Activated naive CD4-positive, alpha-beta T cell treated with anti-CD3 and anti-CD28 coated beads, Interleukin-2, amount 50 U/mL, for 16 hours (primary cell): ENCODE measurements at places on chromosomes 3 and 15.
A peak's percentile ranks its signal among the peaks of the same experiment; 100 is the strongest.

- no peak for DNase-seq
These were observed 57.3 kb downstream of the ARNT2 start for GRCh38 chr15:80461356-80462095.

DNA sequence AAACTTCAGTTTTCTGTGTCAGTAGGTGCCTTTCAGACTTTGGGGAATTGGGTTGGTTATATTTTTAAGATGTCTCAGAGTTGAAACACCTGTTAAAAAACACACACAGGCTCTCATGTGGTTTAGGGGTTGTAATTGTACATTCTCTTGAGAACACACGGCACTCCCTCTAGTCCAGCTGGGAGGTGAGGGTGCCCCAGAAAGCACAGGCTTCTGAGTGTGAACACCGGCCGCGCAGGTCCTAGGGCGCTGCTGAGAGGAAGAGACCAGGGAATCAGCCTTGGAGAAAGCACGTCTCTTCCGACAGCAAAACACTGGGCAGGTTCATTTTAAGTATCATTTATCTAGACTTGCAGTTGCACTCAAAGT is 68.0 kb upstream of the RPL35A start:
- no peak for DNase-seq

DNA sequence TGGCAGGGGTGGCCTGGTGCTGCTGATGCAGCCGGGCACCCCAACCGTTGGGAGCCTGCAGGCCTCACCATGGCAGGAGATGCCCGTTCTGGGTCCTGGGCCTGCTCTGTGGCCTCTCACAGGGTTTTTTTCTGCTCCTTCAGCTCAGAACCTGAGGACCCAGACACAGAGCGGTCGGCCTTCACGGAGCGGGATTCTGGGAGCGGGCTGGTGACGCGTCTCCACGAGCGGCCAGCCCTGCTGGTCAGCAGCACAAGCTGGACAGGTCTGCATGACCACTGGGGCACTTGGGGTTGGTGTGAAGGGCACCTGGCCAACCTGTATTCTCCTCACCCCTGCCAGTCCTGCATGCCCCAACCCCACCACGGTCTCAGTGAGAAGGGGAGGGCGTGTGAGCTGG is 10.3 kb downstream of the ALG1L2 start:
- DNase-seq: no peak

DNA sequence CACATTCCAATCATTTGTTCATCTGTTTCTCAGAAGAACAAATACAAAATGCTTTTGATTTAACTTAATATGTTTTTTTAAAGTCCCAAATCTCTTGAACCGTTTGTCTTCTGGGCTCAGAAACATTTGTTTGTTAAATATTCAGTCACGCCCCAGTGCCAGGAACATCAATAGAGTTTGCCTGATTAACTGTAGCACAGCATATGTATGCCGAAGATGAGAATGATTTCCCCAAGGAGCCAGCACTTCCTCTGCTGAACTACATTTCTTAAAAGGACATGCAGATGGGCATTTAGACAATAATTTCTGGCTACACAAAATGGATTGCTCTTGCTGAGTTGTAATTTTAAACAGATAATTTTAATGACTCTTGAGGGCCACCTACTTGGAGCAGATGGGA is 191.6 kb upstream of the FAM3D start:
- no peak for DNase-seq

- DNase-seq: no peak
These were observed 987.4 kb downstream of the TUSC7 start for GRCh38 chr3:117696851-117697407.

DNA sequence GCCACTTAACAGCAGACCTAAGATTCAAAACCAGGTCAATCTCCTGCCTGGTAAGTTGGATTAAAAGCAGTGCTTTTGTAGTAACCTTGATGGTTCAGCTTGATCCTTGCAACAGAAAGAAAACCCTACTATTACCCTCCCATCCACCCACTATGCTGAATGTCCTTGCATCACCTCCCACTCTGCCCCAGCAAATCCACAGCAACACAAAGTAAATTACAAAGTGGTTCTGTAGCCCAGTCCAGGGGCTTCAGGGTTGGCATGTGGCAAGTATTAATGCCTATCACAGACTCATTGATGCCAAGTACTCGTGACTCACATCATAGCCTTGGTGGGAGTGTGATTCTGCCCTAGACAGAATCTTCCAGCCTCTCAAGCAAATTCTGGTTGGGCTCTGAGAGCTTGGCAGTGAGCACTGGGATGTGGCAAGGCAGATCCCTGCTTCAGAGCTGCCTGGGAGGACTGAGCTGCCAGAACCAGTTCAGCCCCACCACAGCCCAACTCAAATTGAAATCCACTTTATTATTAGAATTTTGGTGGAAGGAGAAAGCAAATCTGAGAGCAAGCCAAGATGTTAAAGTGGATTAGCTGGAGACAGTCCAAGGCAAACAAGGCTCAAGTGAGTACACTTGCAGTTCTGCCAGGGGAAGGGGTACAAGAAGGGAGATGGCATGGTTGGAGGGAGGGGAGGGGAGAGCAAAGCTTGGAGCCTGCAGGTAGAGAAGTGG is 225.8 kb upstream of the UMPS start:
- DNase-seq: no peak

DNA sequence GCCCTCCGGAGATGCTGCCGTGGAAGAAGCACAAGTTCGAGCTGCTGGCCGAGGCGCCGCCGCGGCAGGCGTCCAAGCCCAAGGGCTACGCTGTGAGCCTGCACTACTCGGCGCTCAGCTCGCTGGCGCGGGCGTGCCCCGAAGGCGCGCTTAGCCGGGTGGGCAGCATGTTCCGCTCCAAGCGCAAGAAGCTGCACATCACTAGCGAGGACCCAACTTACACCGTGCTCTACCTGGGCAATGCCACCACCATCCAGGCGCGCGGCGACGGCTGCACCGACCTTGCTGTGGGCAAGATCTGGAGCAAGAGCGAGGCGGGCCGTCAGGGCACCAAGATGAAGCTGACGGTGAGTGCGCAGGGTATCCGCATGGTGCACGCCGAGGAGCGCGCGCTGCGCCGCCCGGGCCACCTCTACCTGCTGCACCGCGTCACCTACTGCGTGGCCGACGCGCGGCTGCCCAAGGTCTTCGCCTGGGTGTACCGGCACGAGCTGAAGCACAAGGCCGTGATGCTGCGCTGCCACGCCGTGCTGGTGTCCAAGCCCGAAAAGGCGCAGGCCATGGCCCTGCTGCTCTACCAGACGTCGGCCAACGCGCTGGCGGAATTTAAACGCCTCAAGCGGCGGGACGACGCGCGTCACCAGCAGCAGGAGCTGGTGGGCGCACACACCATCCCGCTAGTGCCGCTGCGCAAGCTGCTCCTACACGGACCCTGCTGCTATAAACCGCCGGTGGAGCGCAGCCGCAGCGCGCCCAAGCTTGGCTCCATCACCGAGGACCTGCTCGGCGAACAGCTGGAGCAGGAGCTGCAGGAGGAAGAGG is 1.3 kb downstream of the FAM43A start:
- peak; percentile 34 for DNase-seq

DNA sequence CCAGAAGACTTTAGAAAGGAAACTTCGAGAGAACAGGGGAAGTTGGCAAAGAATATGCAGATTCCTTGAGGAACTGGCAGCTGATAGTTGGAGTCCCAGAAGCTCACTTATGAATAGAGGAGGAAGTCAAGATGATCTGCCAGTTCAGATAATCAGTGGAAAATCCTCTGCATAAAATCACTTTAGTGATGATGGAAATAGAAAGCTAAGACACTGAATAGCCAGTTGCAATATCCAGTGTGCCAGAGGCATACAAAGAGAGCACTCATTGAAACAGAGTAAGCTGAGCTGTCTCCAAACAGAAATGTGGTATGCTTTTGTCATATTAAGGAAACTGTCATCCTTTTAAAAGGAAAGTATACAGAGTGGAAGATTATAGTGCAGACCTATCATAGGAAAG is 1207.6 kb downstream of the OTOL1 start:
- DNase-seq: no peak

DNA sequence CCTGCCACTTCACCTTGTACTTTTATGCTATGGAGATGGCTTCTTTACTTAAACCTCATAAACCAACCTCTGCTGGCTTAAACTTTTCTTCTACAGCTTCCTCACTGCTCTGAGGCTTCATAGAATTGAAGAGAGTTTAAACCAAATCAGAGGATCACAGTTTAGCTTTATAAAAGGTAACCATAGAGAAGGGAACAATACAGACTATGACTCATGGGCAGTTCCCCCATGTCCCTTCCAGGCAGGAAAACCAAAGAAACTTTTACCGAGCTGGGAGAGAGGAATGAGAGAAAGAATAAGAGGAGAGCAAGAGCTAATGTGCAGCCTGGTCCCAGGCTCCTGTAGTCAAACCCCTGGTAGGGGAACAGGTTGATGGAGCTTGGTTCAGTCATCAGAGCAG is 53.9 kb upstream of the NEDD4 start:
- no peak for DNase-seq

DNA sequence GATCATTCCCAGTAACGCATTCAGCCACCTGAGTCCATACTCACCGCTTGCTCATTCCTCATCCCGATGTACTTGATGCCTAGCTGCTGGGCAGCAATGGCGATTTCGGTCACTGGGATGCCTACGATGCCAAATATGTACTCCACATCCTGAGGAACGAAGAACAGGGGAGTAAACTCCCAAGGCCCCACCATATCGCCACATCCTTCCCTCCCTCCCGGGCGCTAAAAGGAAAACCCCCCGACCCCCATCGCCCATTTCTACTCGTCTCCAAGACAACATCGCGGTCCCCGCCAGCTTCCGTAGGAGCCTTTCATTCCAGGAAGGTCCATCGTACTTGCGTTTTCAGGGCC is 347 bp downstream of the HACL1 start:
- no peak for DNase-seq

- DNase-seq: no peak
These were observed 454.6 kb upstream of the ARPP21 start for GRCh38 chr3:35184775-35185174.

DNA sequence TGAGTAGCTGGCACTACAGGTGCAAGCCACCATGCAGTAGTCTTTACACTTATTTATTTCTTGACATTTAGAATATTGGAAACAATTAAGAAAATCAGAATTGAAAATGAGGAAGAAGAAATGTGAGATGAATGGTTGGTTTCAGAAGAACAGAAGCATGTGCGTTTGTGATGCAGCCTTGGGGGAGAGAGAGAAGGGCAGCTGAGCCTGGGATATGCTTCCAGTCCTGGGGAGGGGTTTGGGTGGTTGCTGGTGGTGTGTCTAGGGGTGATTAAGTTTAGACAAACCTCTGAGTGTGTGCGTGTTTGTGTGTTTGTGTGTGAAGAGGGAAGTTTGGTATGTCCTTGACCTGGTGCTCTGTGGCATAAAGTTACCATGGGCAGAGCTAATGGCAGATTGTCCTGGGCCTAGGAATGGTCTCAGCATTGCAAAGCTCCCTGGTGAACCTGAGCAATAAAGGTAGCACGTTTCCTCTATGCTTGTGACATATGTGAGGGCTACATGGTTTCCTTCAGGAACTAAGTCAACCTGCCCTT is 35.6 kb downstream of the CTSH start:
- no peak for DNase-seq

- DNase-seq: no peak
These were observed 488.2 kb upstream of the ROBO2 start for GRCh38 chr3:76551739-76552138.

DNA sequence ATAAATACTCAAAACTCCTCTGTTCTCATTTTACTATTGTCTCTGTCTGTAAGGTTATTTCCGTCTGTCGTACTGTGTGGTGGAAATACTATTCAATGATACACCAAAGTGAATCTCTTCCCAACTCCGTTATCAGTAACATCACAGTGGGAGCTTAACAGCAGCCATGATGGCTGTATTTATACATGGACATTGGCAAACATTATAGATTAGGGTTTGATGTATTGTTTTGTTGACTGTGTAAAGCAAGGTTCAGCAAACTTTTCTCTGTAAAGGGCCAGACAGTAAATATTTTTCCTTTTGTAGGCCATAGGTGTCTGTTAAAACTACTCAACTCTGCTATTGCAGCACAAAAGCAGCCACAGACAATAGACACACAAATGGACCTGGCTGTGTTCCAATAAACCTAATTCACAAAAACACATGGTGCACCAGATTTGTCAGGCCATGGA is 23.2 kb downstream of the LIPC start:
- no peak for DNase-seq

DNA sequence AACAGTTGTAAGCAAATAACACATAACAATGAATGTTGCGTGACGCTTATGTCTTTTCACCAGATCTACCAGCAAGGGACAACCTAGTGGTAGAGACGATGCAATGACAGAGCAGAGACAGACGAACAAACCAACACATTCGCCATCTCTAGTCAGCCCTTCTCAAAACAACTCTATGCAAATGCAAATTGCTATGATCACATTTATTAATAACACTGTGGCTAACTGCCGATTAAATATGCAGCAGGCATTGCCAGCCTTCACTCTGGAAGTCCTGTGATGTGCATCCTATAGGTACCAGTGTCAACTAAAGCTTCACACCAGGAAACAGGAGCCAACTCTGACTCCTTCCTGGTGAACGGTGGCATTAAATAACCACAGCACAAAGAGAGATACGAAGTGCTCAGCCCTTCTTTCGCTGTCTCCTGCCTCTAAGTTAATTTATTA is 94.2 kb downstream of the FOXP1 start:
- DNase-seq: no peak

DNA sequence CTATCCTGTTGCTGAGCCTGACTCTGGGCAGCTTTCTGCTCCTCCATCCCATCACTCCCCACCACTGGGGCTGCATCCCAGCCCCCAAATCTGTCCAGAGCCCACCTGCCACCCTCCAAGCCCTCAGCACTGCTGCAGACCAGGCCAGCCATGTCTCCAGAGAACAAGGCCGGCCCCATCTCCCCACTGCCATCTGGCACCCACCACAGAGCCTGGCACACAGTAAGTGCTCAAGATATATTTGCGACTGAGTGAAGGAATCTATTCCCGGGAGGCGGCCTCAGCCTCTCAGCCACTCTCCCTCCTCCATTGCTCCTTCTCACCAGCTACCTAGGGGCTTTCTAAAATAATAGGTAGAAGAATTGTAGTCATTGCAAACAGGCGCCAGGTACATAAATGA is 4.8 kb downstream of the PLXND1 start:
- no peak for DNase-seq

DNA sequence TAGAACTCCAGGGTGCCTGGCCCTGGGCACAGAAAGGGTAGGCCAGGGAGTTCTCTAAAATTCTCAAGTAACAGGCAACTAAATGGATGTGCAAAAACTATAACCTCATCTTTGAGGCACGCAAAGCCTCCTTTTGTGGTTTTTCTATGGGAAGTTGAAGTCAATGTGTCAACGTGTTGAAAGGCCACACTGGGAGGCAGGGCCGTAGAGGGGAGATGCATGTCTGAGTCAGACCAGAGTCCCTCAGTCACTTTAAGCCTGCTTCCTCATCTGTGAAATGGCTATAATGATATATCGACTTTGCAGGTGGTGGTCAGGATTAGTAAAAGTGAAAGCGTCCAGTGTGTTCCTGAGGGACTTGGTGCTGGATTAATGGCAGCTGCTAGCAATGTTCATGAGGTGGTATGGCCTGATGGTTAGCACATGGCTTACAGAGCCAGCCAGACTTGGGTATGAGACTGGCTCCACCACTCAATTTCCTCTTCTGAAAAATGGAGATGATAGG is 17.0 kb downstream of the TGM5 start:
- no peak for DNase-seq
